Dermis blood vessel endothelial cell (primary cell): ENCODE measurements at places on chromosomes 5 and 9. TPM values are rescaled to one million over a fixed set of nuclear protein-coding genes. Genes with fewer than 3 reads are reported as not detected.
A peak's percentile ranks its signal among the peaks of the same experiment; 100 is the strongest.

- DNase-seq = peak; percentile 51
Observed at GRCh38 chr9:123834889-123835562, 94.9 kb downstream of the DENND1A start.

DNA sequence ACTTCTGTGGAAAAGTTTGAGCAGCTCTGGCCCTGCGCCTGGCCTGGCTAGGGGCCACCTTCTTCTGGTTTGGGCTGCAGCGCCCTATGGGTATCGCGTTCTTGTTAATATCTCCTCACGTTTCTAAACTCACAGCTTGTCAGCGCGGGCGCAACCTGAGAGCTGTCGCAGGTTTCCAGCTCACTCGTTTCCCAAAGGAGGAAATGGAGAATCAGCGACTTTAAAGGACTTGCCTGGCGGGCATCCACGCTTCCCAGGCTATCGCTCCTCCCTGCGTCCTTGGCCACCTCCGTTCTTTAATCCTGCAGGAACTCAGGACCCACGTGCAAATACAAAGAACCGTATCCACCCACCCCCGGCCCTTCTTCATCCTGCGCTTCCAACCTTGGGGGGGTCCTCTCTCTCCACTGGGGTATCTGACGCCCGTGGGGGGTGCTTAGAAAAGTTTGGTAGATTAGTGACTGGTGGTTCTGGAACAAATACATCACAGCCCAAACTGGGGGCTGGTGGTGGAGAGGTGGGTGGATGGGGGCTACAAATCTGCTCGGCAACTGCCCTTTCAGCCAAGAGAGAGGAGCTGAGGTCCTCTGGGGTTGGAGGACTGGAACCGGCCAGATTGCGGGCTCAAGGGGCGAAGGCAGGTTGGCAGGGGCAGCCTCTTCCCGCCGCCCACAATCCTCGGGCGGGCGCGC is 578 bp upstream of the PSAT1 start:
- peak; percentile 51 for DNase-seq

DNA sequence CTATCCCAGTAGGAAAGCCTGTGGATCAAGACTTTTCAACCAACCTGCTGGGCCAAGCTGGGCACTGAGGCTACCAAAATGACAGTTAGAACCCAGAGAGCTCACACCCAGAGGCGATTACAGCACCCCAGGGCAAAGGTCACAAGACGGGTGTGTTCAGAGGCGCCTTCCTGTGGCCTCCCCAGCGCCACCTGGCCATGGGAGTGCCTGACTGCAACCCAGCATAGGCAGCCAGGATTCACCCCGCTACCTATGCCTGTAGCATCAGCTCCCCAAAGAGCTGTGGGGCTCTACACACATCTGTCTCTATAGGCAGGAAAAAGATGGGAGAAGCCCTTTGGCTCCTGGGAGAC is 33.5 kb downstream of the PDGFRB start:
- DNase-seq = peak; percentile 32

GRCh38 chr9:37944671-37945481 is 40.9 kb upstream of the SLC25A51 start:
- DNase-seq = no peak

DNA sequence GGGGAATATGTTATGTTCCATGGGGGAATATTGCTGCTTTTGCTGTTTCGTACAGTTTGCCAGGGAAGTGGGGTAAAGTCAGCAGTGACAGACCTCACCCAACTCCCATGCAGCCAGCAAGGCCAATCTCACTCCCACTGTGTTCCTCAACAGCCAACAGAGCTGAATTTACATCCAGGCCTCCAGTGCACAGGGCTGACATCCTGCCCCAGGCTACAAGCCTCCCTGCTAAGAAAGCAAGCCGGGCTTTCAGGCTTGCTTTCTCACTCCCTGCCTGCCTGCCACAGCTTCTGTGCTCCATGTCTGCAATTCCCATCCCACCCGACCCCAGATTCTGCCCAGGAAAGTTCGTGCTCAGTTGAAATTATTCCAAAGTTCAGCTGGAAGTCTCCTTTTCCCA is 25.5 kb upstream of the SNCAIP start:
- DNase-seq = no peak

- DNase-seq = no peak
Observed at GRCh38 chr5:102787134-102787533, 32.0 kb downstream of the PAM start.

SOHLH1 gene
- total RNA-seq = 0.05 TPM in 1 of 2 replicates, not detected in the other

PCDHGA5 gene
- total RNA-seq = 0.74 and 0.85 TPM in 2 replicates

FRMPD1 gene
- not detected in 2 replicates for total RNA-seq

ADAMTS13 gene
- 0.84 and 1.0 TPM in 2 replicates for total RNA-seq

HRH2 gene
- 0.05 TPM in 1 of 2 replicates, not detected in the other for total RNA-seq
